ENCODE measurements at places on chromosomes 1 and 21. TPM values are rescaled to one million over a fixed set of nuclear protein-coding genes. Genes with fewer than 3 reads are reported as not detected.

GRCh38 chr1:24955161-24955560, 25.1 kb upstream of the RUNX3 start:
- no peak for DNase-seq

GRCh38 chr1:167791281-167792187, 69.8 kb downstream of the MPZL1 start:
- DNase-seq = peak; percentile 40

DNA sequence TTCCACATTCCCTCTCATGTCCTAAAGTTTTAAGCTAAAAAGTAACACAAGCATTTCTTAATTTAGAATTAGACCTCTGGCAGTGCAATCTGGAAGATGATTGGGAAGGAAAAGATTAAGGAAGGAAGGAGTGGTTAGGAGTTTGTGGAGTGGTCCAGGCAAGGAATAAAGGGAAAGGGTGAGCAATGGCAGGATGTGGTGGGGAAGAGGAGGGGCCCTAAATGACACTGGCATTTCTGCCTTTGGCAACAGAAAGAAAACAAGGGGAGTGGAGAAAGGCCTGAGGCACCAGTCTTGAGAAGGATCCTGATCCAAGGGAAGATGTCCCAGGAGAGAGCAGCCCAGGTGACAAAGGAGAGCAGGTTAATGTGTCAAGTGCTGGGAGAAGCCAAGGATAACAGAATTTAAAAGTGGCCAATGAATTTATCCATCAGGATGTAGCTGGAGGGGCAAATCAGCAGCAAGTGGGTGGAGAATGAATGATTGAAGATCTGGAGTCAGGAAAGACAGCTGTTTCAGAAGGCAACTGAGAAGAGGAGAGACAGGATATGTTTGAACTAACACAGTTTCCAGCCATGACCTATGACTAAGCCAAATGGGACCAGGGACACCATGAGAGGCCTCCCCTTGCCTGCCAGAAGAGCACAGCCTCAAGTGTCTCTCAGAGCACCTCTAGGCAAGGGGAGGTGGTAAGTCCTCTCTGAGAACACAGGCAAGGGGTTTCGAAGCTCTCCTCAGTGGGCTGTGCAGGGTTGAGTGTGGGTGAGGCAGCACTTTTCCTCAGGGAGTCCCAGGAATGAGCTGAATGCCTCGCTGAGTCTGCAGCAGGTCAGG, 20.9 kb upstream of the LY9 start:
- DNase-seq = no peak

GRCh38 chr1:54794451-54795355, 6.4 kb downstream of the TTC22 start:
- DNase-seq = peak; percentile 84

DNA sequence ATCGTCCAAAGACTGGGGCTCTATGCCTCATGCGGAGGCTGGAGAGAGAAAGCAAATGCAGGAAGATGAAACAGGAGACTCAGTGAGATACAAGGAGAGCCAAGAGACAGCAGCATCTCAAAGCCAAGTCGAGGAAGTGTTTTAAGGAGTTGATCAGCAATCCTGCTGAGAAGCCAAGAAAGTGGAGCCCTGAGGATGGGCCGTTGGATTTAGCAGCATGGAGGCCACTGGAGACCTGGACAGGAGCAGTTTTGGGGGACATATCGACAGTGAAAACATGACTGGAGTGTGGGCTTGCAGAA, 107.4 kb upstream of the ZBTB40 start:
- no peak for DNase-seq

DNA sequence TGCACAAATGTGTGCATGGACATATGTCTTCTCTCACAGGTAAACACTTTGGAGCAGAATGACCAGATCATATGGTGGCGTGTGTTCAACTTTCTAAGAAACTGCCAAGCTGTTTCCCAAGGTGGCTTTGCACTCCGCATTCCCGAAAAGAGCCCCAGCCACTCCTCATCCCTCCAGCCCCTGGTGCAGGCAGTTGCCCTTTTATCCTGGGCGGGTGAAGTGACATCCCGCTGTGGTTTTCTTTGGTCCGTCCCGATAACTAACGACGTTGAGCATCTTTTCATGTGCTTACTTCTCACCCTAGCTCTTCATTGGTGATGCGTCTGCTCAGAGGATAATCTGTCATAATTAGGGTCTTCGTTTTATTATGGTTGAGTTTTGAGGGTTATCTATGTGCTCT, 612.5 kb downstream of the MATN1 start:
- no peak for DNase-seq

DNA sequence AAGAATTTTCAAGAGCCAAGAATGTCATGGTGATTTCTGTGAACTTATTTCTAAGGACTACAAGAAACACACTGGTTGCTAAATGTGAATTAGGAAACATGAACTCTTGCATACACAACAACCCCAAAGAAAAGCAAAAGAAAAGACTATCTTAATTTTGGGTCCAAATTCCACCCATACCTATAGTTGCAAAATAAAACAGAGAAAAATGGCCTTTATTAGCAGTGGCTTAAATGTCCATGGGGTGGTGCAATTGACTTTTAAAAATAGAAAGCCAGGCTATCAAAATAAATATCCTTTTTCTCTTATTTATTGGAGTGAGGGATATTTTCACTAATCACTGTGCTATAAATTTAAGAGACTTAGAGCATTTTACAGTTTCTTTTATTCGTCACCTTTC, 80.9 kb upstream of the DPYD start:
- no peak for DNase-seq

- DNase-seq = peak; percentile 77
These were observed 16.6 kb upstream of the PTP4A2 start for GRCh38 chr1:31954607-31955283.

- no peak for DNase-seq
These were observed 106.6 kb downstream of the DUSP10 start for GRCh38 chr1:221635305-221635704.

DNA sequence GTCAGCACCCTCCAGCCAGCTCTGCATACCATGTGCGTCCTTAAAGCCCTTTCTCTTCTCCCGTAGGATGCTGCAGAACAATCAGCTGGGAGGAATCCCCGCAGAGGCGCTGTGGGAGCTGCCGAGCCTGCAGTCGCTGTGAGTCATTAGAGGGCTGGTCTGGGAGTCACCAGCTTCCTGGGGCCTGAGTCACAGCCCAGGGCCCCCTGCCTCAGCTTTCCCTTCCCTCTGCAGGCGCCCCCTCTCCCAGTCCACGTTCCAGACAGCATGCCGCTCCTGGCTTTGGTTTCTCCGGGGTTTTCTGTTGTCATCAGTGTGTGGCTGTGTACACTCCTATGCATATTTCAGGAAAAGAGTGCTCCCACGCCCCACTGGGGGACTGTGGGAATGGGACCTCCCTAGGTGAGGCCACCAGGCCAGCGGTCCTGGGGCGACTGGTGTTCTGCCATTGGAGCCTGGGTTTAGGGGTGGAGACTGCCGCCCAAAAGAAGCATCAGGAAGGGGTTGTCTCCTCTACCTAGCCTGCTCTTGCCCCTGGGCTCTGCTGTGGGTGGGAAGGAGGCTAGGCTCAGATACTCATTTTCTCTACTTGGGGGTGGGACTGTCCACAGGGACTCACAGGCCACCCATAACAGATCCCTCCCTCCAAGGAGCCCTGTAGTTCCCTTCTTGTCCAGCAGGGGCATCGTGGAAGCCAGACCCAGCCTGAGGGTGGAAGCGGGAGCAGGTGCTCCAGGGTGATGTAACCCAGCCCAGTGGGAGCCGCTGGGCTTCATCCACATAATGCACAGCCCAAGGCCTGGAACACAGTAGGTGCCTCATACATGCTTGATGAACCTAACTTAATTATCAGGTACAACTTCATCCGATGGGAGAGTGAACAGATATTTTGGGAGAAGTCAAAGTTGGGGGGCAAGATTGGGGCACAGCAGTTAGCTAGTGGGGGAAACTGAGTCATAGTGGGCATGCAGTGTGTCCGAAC, 42.5 kb downstream of the LGR6 start:
- peak; percentile 76 for DNase-seq

- DNase-seq = no peak
These were observed 24.6 kb upstream of the RAP1GAP start for GRCh38 chr1:21693732-21694131.

GRCh38 chr1:54610048-54610447, 13.3 kb downstream of the FAM151A start:
- DNase-seq = no peak

- DNase-seq = no peak
These were observed 74.4 kb downstream of the CD58 start for GRCh38 chr1:116496380-116496779.

- no peak for DNase-seq
These were observed 67.1 kb downstream of the GFI1 start for GRCh38 chr1:92419642-92420041.

GRCh38 chr1:219058891-219059820, 114.5 kb upstream of the LYPLAL1 start:
- DNase-seq = no peak

Gene OR14K1
- not detected for total RNA-seq

Data from colonic mucosa (tissue), 4 donors.